NCI-H510A (cell line): ENCODE measurements at places on chromosomes 5 and 9.

DNA sequence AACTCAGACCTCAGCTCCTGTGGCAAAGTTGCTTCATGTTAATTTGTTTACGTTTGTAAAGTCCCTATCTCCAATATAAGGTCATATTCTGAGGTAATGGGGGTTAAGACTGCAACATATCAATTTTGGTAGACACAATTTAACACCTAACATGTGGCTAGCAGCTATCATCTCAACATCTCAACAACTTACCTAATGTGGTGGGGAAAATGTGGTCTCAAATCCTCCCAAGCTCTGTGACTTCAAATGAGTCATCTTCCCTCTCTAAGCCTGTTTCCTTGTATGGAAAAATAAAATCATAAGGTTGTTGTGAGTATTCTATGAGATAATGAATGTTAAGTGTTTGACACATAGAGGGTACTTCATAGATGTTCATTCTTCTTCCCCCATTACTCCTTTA, 443.3 kb downstream of the CDK5RAP2 start:
- DNase-seq, result no peak

- DNase-seq, result no peak
Observed at GRCh38 chr5:59757442-59757841, 136.1 kb downstream of the PDE4D start.

GRCh38 chr9:80797831-80798688, 891.3 kb downstream of the TLE1 start:
- DNase-seq, result no peak

- no peak for DNase-seq
Observed at GRCh38 chr5:10652606-10653005, 88.7 kb downstream of the ANKRD33B start.

DNA sequence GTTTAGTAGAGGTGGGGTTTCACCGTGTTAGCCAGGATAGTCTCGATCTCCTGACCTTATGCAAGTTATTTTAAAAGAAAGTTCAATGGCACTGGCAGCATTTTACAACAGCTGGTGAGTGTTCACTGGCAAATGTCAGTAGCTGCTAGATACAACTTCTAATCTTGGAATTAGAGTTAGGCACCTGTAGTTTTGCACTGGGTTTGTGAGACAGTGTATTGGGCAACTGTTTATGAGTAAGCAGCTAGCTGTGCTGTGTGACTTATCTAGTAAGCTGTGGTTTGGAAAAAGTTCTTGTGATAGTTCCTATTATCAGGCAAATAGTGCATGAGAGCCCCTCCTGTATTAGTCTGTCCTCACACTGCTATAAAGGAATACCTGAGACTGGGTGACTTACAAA, 61.5 kb downstream of the UBE2QL1 start:
- no peak for DNase-seq

GRCh38 chr9:80615964-80616363, 1044.2 kb downstream of the TLE4 start:
- no peak for DNase-seq

- DNase-seq, result no peak
Observed at GRCh38 chr9:34179213-34180136, 632 bp downstream of the UBAP1 start.

GRCh38 chr9:90204128-90204831, 438.3 kb downstream of the DIRAS2 start:
- DNase-seq, result no peak

GRCh38 chr9:128575469-128575868, 23.1 kb downstream of the SPTAN1 start:
- no peak for DNase-seq

GRCh38 chr5:140317859-140318258, 15.0 kb upstream of the PFDN1 start:
- no peak for DNase-seq

GRCh38 chr5:65925044-65925600, 1.3 kb upstream of the ERBIN start:
- DNase-seq, result peak; percentile 24

- no peak for DNase-seq
Observed at GRCh38 chr5:37757980-37758582, 81.8 kb downstream of the GDNF start.

GRCh38 chr9:91546574-91546973, 122.9 kb upstream of the NFIL3 start:
- no peak for DNase-seq

GRCh38 chr9:126956917-126957686, 42.5 kb downstream of the RALGPS1 start:
- DNase-seq, result peak; percentile 57

GRCh38 chr9:102225841-102226441, 487.5 kb upstream of the GRIN3A start:
- no peak for DNase-seq

DNA sequence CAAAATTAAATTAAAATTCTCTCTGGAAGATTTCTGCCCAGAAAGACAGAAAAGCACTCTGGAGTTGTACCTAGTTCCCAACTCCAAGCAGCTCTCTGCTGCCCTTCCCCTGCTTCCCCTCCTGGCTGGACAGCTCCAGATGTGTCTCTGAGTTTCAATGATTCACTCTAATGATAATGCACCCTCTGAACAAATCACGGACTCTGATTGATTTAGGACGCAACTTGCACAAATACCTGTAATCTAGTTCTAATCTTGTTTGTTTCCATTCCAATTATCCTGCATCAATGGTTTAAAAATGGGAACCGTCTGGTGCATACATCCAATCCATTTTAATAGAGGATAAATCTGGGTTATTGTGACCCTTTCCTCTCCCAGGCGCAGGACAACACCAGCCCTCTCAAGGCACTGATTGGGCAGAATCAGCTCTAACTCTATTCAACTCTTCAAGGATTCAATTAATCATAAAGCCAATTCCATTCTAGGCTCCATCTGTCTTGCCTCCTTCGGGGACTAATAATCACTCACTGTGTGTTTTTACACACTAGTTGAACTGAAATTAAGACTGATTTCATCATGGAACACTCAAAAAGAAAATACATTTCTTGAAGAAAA, 111.2 kb upstream of the LRRTM2 start:
- no peak for DNase-seq

GRCh38 chr5:109837231-109837861, 147.6 kb downstream of the MAN2A1 start:
- DNase-seq, result no peak

DNA sequence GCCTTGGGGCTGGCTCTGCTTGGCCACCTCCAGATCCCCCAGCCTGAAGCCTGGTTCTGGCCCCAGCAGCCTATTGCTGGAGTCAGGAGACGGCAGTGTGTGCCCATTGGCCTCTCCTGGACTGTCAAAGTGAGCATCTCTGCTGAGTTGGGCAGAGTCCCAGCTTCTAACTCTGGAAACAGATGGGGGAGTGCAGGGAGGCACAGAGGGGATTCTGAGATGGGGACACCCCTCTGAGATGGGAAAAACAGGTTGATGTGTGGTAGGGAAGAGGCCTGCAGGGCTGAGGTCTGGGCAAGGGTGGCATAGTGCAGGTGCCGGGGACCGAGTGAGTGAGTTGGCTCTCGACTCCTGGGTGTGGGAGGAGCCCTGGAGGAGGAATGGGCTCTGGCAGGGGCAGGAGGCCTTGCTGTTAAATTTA, 27.5 kb downstream of the PHF2 start:
- DNase-seq, result no peak

DNA sequence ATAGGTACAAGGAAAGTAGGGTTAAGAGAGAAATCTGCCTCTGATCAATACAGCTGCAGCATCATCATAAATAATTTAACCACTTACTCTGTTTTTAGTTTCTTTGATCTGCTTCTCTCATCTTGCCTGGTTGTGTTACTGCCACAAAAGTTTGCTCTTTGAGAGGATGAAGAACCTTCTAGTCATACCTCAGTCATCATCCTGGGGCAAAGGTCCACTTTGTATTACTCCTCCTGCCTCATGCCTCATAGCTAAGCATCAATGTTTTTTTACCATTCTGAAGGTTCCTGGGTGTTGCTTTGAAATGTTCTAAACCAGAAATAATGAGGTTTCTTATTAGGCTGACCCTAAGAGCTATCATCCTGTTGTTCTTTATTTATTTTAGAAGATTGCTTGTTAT, 17.1 kb upstream of the TRIM36 start:
- DNase-seq, result no peak

GRCh38 chr9:114126247-114127060, 27.4 kb upstream of the KIF12 start:
- DNase-seq, result no peak

DNA sequence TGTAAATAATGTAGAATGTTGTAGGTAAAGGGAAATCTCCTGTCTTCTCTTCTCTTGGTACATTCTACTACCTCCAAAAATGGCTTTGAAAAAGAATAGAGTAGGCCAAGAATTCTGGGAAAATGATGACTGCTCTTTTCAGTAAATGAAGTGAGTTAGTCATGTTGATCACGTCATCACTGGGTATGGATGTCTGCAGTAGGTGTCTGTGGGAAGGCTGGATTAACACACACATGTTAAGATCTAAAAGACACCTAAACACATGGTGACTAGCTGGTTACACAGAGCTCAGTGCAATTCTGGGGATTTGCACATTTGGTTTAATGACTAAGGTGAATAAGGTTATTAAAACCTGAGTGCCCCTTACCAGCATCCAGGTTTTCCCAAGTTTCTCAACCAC, 161.5 kb downstream of the CEP120 start:
- no peak for DNase-seq

DNA sequence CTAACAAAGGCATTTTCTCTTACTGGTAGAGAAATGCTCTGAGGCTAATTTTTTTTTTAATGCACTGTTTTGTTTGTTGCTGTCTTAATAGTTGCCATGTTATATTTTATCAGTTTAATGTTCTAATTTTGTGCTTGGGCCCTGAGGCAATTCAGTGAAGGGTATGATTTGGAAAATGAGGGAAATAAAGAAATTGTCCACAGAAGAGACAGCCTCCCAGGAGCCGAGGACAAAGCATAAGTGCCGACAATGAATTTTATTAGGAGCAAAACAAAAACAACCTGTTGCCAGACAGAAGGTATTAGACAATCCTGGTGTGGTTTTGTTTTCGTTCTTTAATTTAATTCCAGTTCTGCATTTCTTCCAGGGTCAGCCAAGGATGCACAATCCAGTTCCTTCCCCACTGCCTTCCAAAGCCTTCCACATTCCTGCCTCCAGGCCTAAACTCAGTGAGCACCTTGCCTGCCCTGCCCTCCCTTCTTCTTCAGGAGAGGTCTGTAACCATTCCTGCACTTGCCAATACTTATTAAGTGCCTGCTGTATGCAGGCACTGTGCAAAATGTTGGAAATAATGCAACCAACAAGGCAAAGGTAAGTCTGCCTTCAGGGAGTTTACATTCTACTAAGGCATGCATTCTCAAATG, 4.3 kb upstream of the TCOF1 start:
- no peak for DNase-seq

DNA sequence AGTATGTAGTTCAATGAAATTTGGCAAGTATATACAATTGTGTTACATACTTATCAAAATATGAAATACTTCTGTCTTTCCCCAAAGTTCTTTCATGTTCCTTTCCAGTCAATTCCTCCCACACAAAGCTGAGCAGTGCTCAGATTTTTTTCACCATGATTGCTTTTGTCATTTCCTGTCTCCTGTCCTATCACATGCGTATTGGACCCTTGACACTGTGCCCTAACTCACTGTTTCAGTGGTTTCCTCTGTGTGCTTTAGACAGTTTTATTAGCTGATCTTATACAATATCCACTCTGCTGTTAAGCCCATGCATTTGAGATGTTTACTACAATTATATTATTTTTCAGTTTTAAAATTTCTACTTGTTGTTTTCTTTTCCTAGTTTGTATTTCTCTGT, 463.6 kb upstream of the MEF2C start:
- no peak for DNase-seq

- no peak for DNase-seq
Observed at GRCh38 chr5:156815988-156816599, 34.0 kb upstream of the PPP1R2B start.

- no peak for DNase-seq
Observed at GRCh38 chr9:4297786-4298254, 2.0 kb downstream of the GLIS3 start.

DNA sequence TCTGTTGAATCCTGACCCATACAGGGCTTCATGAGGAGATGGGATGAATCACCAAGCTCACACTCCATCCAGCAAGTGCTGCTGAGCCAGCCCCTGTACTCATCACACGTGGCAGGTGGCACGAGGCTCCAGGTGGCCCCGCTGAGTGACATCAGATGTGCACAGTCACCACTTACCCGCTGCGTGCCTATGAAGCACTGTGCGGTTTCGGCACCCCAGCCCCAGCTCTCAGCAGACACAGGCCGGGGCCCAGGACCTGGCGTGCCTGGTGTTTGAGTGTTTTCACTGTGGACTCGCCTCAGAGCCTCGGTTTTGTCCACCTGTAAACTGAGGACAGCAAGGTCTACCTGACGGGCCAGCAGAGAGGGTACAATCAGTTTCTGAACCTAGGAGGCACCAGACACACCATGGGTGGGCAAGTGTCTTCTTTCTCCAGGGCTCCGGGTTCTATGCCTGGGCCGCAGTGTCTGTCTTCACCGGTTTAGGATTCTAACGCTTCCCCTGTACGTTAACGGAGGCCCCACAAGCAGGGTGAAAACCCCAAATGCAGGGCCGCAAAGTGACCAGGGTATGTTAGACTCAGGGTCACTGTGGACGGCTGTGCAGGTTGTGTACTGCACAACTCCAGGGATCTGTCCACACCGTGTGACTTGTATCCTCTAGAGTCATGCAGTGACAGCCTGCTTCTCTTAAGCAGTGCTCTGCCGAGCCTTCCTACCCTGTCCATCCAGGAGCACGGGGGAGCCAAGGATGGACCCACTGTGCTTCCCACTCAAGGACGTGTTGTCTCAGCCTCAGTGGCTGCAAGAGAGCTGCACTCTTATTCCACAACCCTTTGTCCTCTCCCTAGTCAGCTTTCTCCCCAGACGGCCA, 44.3 kb upstream of the COL5A1 start:
- DNase-seq, result no peak

- no peak for DNase-seq
Observed at GRCh38 chr9:5278486-5278885, 26.0 kb downstream of the RLN2 start.

DNA sequence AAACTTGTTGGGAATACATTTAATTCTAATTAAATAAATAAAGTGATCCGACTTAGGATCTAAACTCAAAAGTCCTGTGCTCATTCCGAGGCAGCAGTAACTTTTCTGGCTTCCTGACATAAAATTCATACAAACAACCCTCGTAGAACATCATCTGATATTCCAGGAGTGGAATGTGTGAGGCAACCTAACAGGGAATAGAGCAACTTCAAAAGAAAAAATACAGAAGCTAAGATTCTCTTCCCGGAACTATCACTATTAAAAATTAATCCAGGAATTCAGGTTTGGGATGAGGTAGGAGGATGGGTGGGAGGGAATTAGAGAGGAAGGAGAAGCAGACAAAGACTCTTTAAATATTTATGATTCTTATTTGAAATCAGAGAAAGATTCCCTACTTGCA, 32.9 kb upstream of the TRIO start:
- no peak for DNase-seq

DNA sequence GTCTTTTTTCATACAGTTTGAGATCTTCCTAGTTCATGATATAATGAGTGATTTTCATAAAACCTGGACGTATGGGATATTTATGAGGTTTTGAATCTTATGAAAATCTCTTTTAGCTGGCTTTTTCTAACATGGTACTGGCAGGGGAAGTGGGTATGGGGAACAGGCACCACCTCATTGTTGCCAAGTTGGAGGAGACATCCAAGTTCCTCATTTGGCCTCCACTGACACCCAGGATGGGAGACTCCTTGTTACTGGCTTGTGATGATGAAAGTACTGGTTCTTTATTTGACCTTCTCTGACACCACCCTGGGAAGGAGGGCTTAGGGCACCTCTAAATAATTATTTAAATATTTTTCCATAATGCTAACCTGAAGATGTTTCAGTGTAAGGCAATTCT, 4.0 kb upstream of the TNPO1 start:
- no peak for DNase-seq
